ENCODE measurements at places on chromosomes 5 and 9. TPM values are rescaled to one million over a fixed set of nuclear protein-coding genes. Genes with fewer than 3 reads are reported as not detected.

C9orf153 gene
- not detected for polyA plus RNA-seq

GRCh38 chr9:22103685-22104575 lies 94.8 kb upstream of the CDKN2B start:
- no peaks in the 10 kb centered on the region for H3K4me1 ChIP-seq
- no peak overlapping the region for H3K4me3 ChIP-seq
- peaks cover 14% of the 10 kb centered on the region for H3K27me3 ChIP-seq
- H3K27ac ChIP-seq, result no peak overlapping the region
- DNase-seq, result no peak

YTHDC2 gene
- polyA plus RNA-seq, result 10.3 TPM

PPP2CA gene
- polyA plus RNA-seq, result 88.2 TPM

- peak; percentile 79 for DNase-seq
- no peaks in the 10 kb centered on the region for H3K36me3 ChIP-seq
- H3K27ac ChIP-seq, result peak overlapping the region; percentile 64
- H3K4me1 ChIP-seq, result peaks cover 19% of the 10 kb centered on the region
- no peaks in the 10 kb centered on the region for H3K27me3 ChIP-seq
Measured at GRCh38 chr5:107486489-107486888, 184.2 kb downstream of the EFNA5 start.

BARX1 gene
- not detected for polyA plus RNA-seq

FCN2 gene
- not detected for polyA plus RNA-seq

- no peaks in the 10 kb centered on the region for H3K27me3 ChIP-seq
- H3K36me3 ChIP-seq, result no peaks in the 10 kb centered on the region
- no peak overlapping the region for H3K4me3 ChIP-seq
- no peak overlapping the region for H3K27ac ChIP-seq
- H3K4me1 ChIP-seq, result peaks cover 23% of the 10 kb centered on the region
Measured at GRCh38 chr9:78778861-78779374, 482.0 kb downstream of the PSAT1 start.

GRCh38 chr5:34460496-34460895 lies 195.6 kb upstream of the RAI14 start:
- no peak overlapping the region for H3K4me3 ChIP-seq
- H3K4me1 ChIP-seq, result no peaks in the 10 kb centered on the region
- no peaks in the 10 kb centered on the region for H3K36me3 ChIP-seq
- DNase-seq, result no peak
- no peaks in the 10 kb centered on the region for H3K27me3 ChIP-seq
- no peak overlapping the region for H3K27ac ChIP-seq

NPM1 gene
- 188 TPM for polyA plus RNA-seq

GRCh38 chr5:53334431-53334941 lies 145.9 kb upstream of the FST start:
- H3K27ac ChIP-seq, result no peak overlapping the region
- H3K36me3 ChIP-seq, result no peaks in the 10 kb centered on the region
- no peaks in the 10 kb centered on the region for H3K27me3 ChIP-seq
- H3K4me1 ChIP-seq, result no peaks in the 10 kb centered on the region
- no peak for DNase-seq

- no peaks in the 10 kb centered on the region for H3K27me3 ChIP-seq
- H3K4me1 ChIP-seq, result no peaks in the 10 kb centered on the region
- DNase-seq, result no peak
- H3K27ac ChIP-seq, result no peak overlapping the region
- H3K4me3 ChIP-seq, result no peak overlapping the region
- peaks cover 73% of the 10 kb centered on the region for H3K36me3 ChIP-seq
Measured at GRCh38 chr5:177040814-177041420, 18.4 kb downstream of the ZNF346 start.

DNA sequence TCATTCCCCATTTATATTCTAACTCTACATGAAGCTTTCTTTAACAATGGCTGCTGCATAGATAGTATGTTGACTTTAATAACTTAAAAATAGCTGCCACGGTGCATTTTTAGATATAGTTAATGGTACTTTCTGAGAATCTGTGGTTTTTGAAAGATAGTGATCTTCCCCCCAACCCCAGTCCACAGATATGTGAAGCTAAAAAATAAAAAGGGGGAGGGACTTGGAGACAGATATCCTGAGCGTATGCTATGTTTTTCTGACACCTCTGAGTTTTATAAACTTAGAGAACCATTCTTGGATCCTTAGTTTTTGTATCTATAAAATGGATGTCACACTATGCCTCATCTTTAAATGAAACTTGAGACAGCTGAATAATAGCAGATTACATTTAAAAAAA lies 120.5 kb downstream of the SNX18 start:
- no peaks in the 10 kb centered on the region for H3K27me3 ChIP-seq
- no peak overlapping the region for H3K4me3 ChIP-seq
- H3K4me1 ChIP-seq, result peaks cover 4% of the 10 kb centered on the region
- H3K36me3 ChIP-seq, result no peaks in the 10 kb centered on the region
- H3K27ac ChIP-seq, result no peak overlapping the region
- DNase-seq, result no peak

CKMT2 gene
- polyA plus RNA-seq, result not detected
